Fibroblast of the aortic adventitia (primary cell): ENCODE measurements at places on chromosomes 13 and 19.

- peak; percentile 92 for DNase-seq
Observed at GRCh38 chr19:29645911-29646310, 19.4 kb upstream of the PLEKHF1 start.

DNA sequence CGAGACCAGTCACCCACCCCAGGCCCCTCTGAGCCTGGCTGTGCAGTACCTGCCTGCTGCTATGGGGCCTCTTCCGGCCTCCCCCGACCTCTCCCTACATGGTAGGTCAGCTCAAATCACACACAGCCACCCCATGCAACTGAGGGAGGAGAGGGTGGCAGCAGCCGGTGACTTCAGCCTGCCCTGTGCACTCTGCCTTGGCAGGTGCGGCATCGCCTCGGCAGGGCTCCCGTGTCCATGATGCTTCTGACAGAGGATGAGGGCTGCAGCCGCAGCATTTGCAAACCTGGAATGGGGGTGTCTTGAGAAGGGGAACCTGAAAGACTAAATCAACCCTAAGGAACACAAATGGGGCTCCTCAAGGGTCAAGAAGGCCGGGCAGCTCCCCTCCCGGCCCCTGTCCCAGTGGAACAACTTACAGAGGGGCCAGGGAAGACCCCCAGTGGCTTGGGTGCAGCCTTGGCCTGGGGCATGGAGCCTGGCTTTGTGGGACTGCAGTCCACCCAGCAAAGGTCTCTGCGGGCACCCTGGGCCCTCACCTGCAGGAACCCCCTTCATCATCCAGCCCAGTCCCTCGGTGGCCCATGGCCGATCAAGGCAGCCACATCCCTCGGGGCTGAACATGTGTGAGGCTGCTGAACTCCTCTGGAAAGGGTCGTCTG, 6.7 kb downstream of the TEX29 start:
- no peak for DNase-seq

- peak; percentile 38 for DNase-seq
Observed at GRCh38 chr13:97223037-97223710, 1.0 kb downstream of the MBNL2 start.

DNA sequence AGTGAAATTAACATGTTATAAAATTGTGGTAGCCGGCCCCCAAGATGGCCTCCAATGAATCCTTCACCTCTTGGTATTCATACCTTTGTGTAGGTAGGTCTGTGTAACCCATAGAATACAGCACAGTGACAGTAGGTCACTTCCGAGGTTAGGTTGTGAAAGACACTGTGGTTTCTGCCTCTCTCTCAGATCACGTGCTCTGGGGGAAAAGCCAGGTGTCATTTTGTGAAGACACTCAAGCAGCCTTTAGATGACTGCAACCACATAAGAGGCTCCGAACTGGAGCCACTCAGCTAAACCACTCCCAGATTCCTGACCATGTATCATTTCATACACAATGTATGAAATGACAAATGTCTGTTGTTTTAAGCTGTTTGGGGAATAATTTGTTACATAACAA, 9.8 kb upstream of the USPL1 start:
- no peak for DNase-seq

DNA sequence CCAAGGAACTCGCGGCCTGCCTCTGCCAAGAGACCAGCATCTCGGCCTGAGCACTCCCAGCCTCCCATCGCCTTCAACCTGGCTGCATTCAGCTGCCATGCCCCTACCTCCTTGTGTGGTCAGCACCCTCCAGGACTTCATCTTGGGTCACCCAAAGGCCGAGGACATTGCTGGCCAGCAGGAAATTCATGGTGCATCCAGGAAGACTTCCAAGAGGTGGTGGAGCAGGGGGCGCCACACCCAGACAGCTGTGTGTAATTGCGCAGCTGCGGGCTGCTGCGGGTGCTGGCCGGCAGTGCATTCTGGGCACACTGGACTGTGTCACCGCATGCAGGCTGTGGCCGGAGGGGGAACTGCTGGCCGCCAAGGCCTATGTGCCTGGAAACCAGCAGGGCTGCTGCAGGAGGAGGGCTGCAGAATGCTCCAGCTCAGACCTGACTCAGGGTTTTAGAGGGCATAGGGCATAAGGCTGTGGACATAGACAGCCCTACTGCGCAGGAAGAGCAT, 164.3 kb upstream of the TUBA3C start:
- no peak for DNase-seq

GRCh38 chr13:59770451-59770850, 393.3 kb downstream of the DIAPH3 start:
- peak; percentile 8 for DNase-seq

GRCh38 chr13:31242916-31243315, 43.1 kb downstream of the B3GLCT start:
- peak; percentile 34 for DNase-seq

GRCh38 chr19:10092648-10093294, 6.7 kb downstream of the SHFL start:
- DNase-seq, result no peak

DNA sequence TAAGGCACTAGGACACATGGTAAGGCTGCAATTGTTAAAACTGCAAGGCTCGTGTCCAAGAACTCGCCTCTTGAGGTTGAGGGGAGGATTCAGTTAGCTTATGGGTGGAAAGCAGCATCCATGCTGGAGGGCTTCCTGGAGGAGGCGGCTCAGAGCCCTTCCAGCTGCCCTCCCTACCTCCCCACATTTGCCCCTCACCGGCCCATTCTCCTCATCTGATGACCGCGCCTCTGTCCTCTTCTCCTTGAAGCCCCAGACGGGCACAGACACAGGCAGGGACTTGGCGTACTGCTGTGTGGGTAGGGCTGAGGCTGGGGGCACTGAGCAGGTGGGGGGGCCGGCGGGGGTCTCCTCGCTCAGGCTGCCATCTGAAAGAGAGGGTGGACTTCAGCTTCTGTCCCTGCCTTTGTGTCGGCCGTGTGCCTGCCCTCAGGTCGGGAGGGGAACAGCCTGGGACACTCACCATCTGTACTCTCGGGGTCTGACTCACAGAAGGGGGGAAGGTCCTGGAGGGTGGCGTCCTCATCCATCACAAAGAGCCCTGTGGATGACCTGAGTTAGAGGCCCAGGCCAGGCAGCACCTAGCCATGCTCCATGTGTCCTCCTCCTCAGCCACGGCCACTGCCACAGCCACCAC, 4.1 kb upstream of the PNKP start:
- DNase-seq, result no peak

DNA sequence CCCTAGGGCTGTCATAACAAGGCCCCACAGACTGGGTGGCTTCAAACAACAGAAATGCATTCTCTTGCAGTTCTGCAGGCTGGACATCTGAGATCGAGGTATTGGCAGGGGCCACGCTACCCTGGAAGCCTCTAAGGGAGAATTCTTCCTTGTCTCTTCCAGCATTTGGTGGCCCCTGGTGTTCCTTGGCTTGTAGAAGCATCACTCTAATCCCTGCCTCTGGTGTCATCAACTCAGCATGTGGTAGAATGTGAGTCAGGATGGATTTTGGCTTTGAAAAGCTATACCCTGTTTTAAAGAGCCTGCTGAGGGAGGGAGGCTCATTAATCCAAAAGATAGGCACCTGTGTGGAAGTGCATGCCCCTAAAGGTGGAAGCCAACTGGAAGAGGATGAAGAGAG, 7.9 kb upstream of the GGACT start:
- DNase-seq, result no peak
